Mammary epithelial cell (primary cell): ENCODE measurements at places on chromosomes 1 and 21. TPM values are rescaled to one million over a fixed set of nuclear protein-coding genes. Genes with fewer than 3 reads are reported as not detected.

DNA sequence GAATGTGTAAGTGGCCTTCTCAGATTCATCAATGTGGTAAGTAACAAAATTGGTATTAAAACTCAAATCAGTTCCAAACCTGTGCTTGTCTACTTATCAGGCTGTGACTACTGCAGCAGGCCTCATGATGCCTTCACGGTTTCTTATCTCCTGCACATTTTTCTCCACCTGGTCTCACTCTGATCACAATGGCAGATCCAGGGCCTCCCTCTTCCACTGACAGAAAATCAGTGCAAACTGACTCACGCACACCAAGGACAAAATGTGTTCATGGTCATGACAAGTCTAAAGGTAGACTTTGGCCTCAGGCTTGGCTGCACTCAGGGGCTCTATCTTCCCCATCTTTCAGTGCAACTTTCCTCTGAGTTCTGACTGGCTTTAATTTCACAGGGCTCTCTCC lies 56.7 kb upstream of the ATP1A1 start:
- DNase-seq, result no peak

- DNase-seq, result no peak
Observed at GRCh38 chr1:55699228-55699627, 484.1 kb upstream of the USP24 start.

DNA sequence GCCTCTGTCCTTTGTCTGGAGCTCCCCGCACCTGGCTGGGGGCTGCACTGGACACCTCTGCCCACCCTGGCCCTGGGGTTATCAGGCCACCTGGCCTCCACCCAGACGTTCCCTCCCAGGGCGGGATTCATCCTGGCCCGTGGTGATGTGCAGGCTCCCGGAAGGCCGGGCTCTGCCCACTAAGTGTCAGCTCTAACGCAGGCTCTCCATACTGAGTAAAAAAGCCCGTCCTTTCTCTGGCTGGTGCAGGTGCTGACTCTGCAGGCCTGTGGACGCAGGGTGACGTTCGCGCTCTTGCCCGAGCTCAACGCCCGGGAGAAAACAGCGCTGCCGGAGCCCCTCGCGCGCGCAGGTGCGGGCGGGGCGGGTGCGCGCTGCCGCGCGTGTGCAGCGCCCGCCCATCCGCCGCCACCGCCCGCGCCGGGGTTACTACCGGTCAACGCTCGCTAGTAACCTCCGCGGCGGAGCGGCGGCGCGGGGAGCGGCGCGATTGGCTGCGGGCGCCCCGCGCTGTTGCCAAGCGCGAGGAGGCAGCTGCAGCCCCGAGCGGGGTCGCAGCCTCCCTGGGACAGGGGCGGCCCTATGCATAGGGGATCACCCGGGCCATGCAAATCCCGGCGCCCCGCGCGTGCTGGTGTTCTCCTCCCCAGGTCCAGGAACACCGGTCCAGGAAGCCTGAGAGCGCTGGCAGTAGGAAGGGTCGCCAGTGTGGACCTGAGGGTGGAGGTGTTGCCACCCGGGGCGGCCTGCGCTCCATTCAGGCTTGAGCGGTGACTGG lies 15.7 kb downstream of the ABCG1 start:
- peak; percentile 40 for DNase-seq

GRCh38 chr1:17434016-17434415 lies 5.5 kb downstream of the RCC2 start:
- no peak for DNase-seq

- no peak for DNase-seq
Observed at GRCh38 chr1:2275796-2276536, 47.8 kb downstream of the SKI start.

The LCE1B gene
- not detected for total RNA-seq

The CD101 gene
- 0.50 TPM for total RNA-seq

DNA sequence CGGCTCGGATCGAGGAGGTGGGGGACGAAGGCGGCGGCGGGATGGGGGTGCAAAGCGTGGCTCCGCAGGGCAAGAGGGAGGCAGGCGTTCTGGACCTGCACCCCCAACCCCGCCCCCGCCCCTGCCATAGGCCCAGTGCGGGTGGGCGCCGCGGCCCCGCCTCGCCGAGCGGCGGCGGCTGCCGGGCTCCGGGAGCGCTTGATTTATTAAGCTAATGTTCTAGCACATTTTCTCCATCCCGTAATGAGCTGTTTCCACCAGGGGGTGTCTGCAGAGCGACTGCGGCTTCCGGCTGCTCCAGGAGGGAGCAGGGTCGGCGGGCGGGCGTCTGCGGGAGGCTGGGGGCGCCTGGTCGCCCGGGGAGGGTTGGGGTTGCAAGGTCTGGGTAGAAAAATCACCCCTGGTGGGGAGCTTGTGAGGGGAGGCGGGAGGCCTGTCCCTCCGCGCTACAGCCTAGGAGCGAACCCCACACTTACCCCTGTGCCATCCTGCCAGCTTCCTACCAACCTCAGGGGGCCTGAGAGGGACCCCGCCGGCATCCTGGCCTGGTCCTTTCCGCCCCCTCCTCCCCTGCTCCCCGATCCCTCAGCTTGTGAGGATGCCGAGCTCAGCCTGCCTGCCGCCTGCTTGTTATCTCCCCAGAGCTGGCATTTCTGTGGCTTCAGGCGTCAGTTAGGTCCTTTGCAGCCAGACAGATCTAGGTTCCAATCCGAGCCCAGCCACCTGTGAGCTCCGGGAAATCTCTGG lies 48.5 kb upstream of the ACOT11 start:
- DNase-seq, result peak; percentile 12

DNA sequence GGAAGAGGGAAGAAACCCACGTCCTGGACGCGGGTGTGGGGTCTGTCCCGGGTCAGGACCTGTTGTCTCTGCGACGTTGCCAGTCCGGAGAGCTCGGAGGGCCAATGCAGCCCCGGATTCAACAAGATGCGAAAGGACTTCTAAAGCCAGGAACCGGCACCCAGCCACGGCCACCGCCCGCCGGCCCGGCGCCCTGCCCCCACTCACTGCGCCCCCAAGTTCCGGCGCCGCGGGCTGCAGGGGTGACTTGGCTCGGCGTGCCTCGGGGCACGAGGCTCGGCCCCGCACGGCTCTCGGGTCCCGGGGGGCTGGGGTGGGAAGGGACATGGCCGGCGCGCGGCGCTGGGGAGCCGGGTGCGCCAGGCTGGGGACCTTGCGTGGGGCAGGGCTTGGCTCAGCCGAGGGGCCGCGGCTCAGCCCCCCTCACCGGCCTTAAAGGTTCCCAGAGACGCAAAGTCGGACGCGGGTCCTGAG lies 51.8 kb upstream of the H6PD start:
- no peak for DNase-seq

The SHE gene
- 0.33 TPM for total RNA-seq

DNA sequence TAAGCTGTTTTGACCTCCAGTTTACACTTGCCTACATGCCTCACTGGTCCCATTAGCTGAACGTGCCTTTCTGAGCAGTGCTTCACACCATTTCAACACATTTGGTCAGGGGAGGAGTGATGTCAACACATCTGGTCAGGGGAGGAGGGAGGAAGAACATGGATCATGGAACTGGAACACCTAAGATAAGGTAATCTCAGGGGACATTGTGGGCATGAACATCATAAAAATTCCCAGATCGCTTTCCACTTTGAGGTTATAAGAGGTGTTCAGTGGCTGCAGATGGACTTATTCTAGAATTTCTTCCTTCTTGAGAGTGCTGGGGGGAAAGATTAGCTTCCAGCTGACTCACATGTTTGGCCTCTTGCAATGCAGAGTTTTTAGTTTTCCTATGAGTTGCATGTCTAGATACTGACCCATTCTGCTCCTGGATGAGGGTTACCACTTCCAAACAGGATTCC lies 2.0 kb downstream of the QSOX1 start:
- DNase-seq, result no peak

GRCh38 chr1:211833174-211833820 lies 2.7 kb upstream of the LPGAT1 start:
- no peak for DNase-seq
